CD4-positive, alpha-beta T cell treated with Interleukin-1 beta for 1 hour (primary cell): ENCODE measurements at places on chromosomes 2 and 18.

DNA sequence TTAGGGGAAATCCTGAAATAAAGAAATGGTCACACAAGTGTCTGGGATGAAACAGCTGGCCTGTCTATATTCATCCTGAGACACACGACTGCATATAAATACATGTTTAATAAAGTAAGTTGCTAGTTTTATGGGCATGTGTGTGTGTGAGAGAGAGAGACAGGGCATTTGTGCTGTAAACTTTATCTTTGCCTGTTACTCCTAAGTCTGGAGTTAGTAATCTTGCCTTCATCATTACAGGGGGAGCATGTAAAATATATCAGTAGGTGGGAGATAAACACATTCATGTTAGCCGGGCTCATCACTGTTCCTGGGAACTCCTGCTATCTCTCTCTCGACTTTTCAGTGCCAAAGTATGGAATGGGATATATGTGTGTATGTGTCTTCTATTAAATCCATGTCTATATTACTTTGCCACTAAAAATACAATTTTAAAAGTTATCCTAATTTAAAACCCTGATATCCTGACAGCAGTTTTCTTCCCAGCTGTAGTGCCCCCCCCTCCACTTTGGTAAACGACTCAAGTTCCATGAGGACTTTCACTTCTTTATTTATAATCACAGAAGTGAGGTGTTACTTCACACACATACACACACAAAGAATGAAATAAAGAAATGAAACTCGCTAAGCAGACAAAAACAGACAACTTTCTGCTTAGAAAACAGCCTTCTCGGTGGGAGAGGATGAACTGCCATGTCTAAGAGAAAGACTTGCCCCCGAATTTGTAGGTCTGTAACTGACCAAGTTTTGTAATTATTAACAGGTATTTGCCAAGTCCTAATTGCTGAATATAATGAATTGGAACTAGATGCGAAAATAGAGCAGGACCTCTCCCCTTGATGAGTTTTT lies 947 bp downstream of the ZEB2 start:
- no peak for DNase-seq

- DNase-seq, result no peak
These were observed 1.3 kb downstream of the SDC1 start for GRCh38 chr2:20223407-20224163.

- no peak for DNase-seq
These were observed 41.6 kb upstream of the TMEM177 start for GRCh38 chr2:119637371-119637770.

- no peak for DNase-seq
These were observed 3.3 kb downstream of the KLHL23 start for GRCh38 chr2:169736902-169737301.

- DNase-seq, result no peak
These were observed 18.4 kb upstream of the GMCL1 start for GRCh38 chr2:69811018-69811417.

DNA sequence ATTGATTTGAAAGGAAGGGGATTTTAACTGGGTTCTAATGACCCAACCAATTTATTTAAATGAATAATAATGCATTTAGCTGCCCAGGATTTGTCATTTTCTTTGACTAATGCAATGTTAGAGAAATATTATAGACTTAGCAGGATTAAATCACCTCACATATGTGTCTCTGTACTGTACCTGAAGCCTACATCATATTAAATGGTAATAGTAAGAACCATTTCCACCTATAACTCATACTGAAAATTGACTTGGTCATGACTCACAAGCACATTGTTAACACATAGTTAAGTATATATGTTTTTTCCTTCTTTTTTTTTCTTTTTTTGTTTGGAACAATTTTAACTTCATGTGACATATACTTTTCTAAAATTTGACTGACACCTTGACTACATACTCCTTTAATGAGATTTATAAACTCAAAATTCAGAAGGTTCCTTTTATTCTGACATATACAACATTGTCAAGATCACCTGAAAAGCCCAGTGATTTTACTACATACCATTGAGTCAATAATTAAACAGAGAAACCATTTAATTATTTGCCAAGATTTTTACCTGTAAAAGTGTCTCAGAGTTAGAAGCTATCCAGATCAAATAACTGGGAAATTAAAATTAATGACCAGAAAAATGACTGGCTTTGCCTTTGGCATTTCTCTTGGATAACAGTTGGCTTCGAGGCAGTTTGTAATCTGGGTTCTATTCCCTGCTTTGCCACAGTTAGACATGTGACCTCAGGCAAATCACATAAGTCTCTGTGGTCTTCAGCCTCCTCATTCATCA lies 58.8 kb upstream of the CDC42EP3 start:
- no peak for DNase-seq

GRCh38 chr2:97931118-97931857 lies 64.5 kb downstream of the TMEM131 start:
- no peak for DNase-seq

- DNase-seq, result no peak
These were observed 29.6 kb downstream of the CELF4 start for GRCh38 chr18:37535968-37536367.

DNA sequence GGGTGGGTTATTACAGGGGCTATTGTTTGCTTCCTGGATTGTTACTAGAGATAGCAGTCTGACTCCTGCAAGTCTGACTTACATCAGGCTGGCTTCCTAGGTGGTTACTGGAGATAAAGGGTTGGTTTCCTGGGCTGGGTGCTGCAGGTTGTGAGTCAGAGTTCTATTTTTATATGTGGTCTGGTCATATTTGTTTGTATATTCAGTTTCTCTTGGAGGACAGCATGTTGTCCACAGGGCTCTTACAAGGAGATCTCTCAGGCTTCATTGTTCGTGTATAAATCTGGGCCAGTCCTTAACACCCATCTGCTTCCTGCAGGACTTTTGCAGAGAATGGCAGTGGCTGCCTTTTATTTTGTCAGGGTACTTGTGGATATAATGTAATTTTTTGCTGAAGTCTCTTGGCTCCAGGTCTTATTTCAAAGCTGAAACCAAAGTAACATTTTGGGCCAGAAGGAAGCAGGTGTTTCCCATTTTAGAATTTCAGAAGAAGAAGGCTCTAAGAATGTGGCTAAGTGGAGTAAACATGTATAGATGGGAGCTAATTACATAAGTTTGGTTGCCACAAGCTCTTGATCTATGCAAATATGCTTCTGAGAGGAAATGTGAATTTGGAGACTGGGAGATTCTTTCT lies 65.9 kb upstream of the SLC16A14 start:
- no peak for DNase-seq
